ENCODE measurements at places on chromosomes 3 and 15.

GRCh38 chr3:115021061-115021460, 126.0 kb downstream of the ZBTB20 start:
- DNase-seq: no peak

DNA sequence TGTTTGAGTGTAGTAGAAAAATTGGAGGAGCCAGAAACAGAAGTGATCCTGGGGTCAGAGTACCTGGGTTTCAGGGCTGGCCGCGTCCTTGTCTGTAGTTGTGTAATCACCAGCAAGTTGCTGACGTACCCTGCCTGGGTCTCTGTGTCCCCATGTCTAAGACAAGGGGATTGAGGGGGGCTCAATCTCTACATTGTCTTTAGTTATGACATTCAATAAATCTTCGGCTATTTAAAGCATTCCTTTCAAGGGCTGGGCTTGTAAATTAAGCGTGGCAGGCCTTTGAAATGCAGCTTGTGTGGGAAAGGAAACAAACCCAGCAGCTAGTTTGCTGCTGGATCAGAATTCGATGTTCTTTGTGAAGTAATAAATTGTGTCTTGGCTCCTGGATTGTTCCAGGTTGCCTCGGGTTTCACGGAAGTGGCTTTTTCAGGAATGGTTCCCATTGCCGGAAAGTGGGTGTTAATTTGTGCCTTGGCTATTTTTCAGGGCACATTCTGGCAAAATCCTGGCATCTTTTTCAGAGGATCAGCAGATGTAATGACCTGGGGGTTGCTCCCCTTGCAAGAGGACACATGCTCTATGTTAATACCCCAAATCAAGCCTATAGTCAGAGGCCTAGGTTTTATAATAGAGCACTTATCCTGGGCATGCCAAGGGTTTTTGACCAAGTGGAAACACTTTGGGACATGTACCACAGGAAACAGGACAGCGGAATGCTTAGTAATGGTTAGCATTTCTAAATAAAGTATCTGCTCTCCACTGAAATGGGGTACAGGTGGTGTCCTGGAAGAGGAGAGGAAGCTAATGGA, 294.8 kb upstream of the NR2E3 start:
- no peak for DNase-seq

GRCh38 chr15:60328852-60329443, 68.8 kb downstream of the ANXA2 start:
- DNase-seq: peak; percentile 33

DNA sequence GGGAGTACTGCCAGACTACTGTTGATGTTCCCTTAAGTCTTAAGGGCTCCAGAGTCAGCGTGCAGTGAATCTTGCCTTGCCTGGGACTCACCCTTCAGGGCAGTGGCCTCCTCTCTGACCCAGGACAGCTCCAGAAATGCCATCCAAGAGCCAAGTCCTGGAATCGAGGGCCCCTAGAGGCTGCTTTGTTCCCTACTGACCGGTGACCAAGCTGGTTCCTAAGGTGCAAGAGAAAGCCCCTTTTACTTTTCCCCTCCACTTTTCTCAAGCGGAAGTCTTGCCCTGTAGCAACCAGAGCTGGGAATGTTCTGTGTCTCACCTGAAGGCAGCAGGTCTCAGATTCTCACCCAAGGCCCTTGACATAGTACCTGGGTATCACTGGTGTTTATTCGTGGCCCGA, 238.0 kb downstream of the DOCK3 start:
- no peak for DNase-seq

- no peak for DNase-seq
Measured at GRCh38 chr3:169429328-169429727, 234.2 kb downstream of the MECOM start.

- DNase-seq: peak; percentile 30
Measured at GRCh38 chr15:94582368-94582767, 351.0 kb downstream of the MCTP2 start.

DNA sequence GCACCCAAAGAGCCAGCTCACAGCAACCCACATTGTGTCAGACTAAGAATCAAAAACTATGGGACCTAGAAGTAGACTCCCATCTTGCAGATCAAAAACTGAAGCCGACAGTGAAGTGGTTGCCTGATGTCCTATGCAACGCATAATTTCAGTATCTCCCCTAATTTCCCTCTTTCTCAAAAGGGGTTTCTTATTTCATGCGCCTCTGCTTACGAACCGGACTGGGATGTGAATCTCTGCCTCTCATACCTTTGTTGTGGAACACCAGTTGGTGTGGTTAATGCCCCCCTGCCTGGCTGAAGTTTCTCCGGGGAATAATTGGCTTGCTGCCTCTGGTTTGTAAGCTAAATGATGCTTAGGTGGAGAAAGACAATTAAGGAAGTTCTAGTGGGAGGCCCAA, 514 bp upstream of the FAM174B start:
- no peak for DNase-seq

DNA sequence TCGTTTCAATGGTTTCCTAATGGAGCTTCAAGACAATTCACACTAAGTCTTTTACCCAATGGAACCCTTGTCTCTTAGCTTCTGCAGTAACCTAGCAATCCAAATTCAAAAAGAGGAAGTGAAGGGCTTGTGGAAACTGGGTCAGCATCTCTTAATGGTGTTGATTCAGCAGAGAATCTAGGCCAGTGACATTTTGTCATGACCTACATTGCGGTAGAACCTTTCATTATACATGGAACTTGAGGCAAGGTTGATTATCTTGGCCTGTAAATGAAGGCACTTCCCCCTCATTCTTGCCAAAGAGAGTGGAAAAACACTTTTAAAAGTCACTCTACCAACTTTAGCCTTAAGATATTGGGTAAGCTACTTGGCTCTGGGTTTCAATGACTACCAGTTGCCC, 42.8 kb downstream of the C2CD4B start:
- no peak for DNase-seq

DNA sequence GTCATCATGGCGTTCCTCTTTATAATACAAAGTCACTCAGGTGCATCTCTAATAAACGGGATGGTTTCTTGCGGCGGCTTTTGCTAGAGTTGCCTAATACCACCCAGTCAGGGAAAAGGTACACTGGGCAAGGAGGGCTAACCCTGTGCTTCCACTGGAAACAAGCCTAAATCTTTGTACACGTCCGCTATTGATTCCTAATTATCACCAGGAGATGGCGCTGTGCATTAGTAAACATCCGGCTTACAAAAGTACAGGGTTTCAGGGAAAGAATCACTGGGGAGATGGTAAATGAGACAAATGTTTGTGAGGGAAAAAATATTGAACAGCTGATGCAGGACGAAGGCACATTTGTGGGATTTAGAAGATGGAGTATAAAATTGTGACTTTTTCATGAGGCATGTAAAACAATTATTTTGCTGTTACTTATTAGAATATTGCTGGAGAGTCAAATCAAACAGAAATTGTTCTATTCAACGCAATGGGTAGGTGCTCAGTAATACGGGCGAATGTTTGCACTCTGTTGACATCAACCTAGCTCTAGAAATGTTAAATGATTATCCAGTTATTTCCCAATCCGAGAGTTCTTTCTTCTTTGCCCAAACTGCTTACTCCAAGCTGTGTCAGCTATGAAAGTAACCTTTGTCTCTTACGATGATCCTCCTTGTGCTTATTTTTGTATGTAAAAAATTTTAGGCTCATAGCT, 50.6 kb downstream of the GMNC start:
- no peak for DNase-seq

- DNase-seq: no peak
Measured at GRCh38 chr3:45486926-45487325, 98.5 kb downstream of the LARS2 start.

DNA sequence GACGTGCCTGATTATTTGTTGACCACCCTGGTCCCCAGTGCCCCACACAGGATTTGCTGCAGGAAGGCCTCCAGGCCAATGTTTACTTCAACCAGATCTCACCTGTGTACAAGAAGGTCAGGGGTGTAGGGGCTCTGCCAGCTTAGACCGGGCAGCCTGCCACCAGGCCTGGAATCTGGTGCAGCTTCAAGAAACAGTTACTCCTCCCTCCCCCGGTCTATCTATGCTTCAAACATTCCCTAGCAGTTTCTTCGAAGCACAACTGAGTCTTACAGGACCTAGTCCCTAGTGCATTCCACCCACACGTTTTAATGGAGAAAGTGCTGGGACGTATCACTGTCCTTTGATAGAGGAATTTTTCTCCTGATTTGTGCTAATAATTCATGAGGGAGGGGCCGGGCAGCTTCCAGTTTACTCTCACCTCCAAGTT, 8.0 kb downstream of the SH3BP5 start:
- DNase-seq: no peak

- no peak for DNase-seq
Measured at GRCh38 chr3:76028774-76029173, 243.4 kb upstream of the ZNF717 start.

DNA sequence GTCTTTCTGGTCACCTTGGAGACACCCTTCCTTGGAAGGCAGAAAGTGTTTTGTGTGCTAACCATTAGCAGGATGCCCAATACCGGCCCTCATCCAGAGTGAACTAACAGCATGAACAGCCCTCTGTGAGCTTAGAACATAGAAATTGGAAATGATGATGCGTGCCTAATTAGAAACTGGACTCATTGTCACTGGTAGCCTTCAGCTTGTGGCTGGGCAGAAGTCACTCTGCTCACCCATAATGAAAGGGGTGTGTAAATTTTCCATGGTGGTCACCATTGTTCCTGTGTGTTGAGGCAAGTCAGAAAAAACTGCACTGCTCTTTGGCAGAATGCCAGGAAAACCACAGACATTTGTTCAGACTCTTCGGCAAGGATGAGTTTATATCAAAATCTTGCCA, 74.7 kb upstream of the CNTN4 start:
- DNase-seq: no peak

DNA sequence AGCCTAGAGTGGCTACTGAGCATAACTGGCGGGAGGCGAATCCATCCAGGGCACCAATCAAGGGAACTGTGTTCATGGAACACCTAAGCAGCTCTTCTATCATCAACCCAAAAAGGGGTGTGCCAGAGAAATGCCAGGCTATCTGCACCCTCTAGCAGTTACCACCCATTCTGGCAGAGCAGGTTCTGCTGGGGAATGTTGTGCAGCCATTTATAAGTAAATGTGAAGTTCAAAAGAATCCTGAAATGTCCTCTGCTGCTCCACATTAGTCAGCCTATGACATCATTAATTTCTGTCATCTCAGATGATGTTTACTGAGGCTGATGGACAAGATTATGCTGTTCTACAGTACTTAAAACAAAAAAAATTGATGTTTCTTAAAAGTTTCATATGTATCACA, 7.7 kb downstream of the SKIC8 start:
- DNase-seq: no peak

- DNase-seq: no peak
Measured at GRCh38 chr15:89646416-89647141, 8.7 kb downstream of the KIF7 start.

- no peak for DNase-seq
Measured at GRCh38 chr3:77380136-77380535, 340.2 kb downstream of the ROBO2 start.

- DNase-seq: no peak
Measured at GRCh38 chr3:167773584-167773983, 38.1 kb downstream of the SERPINI1 start.

DNA sequence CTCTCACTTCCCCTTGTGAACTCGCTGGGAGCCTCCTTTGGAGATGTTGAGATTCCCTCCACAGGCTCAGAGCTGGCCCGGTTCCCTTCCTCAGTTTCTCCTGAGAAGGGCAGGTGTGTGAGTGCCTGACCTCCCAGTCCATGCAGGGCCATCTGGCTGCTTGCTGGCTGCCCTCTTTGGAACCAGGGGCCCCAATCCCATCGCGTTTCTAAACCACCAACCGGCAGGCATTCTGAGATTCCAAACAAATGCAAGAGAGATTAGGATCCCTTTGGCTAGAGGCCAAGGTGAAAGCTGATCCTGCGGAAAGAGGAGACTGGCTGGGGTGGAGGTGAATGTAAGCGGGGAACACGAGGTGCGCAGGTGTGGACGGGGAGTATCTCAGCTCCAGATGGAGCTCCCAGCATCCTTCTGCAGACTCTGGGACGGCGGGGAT, 2.9 kb upstream of the PRRT3 start:
- DNase-seq: no peak

- no peak for DNase-seq
Measured at GRCh38 chr3:177306252-177306651, 109.0 kb upstream of the TBL1XR1 start.

DNA sequence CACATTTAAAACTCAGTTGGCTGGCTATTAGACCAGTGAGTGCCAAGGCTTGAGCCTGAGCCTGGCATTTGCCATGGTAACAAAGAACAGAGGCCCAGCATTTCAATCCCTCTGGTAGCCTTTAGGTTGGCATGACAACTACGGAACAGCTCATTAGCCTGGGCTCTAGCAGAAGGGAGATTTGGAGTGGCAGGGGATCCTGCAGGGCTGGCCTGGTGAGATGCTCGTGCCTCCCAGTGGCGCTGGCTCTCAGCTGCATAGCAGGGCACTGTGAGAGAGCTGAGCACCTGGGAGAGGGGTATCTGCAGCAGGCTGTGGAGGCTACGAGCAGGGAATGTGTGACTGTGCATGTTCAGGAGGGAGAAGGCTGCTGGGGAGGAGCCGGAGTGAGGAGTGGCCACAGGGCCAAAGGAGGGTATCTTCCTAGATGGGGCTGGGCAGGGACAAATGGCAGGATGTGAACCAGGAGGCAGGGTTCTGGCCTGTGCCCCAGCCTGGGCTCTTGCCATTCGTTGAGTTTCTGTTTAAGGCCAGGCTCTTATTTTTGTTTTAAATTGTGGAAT, 5.6 kb upstream of the ABTB1 start:
- no peak for DNase-seq

DNA sequence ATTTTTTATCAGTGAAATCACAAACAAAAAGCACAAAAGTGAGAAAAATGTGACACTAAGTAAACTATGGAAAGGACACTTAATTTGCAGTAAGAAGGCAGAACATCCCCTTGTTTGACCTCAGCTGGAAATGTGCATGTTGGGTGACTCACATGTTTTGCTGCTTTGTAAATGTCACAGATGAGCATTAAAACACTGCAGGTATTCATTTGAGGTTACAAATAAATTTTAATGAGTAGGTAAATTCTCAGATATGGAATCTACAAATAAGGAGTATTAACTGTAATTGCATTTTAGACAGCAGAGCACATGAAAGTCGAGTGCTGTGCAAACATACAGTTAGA, 20.3 kb downstream of the CHMP2B start:
- no peak for DNase-seq

DNA sequence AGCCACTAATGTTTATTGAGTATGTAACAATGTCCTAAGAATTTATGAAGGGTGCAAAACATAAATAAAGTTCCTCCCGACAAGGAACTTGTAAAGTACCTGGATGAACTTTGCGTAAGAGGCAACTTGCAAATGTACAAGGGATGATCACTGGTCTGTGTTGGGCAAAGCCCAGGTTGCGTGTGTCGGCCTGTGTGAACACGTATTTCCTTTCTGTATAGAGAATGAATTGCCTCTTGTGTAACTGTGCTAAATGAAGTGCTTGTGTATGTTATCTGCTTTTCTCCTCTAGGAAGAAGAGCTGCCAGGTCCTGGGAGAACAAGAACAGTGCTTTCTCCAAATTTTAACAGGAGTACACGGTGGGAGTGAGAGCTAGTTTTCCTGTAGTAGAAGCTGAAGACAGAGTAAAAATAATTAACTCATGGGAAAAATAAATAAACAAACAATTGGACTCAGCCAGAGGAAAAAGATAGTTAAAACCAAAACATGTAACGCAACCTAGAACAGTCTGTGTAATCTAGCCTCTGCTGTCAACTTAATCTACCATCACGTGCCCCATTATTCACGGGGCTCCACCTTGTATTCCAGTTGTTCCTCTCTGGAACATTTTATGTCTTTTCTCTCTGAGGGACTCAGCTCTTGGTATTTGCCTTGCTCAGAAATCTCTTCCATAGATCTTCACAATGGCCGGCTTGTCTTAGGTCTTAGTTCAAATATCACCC, 83.7 kb upstream of the RASGRP1 start:
- no peak for DNase-seq

- no peak for DNase-seq
Measured at GRCh38 chr3:13705702-13706280, 156.9 kb downstream of the FBLN2 start.

- DNase-seq: peak; percentile 18
Measured at GRCh38 chr15:48644827-48645557, 517 bp downstream of the FBN1 start.
